ENCODE measurements at places on chromosomes 16 and 17. TPM values are rescaled to one million over a fixed set of nuclear protein-coding genes. Genes with fewer than 3 reads are reported as not detected.

- DNase-seq, result no peak
Measured at GRCh38 chr17:80025140-80025539, 10.5 kb downstream of the TBC1D16 start.

DNA sequence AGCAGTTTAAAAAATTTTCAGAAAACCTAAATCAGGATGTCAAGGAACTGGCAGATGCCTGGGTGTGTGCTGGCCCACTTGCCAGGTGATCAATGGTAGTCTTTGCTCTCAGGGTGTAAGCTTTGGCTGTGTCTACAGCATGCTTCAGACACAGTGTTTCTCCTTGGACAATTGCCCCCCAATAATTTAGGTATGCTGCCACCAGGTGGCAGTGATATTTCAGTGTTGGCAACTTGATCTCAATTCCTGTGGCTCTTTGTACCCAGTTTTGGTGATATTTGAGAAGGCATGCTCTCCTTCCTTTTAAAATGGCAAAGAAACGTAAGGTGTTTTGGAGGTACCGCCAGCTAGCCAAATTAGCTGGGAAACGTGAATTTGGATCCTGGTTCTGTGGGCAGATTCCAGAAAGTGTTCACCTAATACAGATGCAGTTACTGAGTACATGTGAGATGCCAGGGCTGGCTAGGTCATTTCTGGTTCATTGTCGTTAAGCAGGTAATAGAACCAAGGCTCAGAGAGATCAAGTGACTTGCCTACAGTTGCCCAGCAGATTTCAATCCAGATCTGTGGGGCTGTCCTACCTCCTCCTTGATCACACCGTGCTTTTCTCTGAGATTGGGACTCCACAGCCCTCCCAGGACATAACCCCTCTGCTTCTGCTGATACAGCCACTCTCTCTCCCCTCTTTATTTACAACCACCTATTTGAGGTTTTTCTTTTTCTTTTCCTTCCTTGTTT lies 155.6 kb upstream of the PLCG2 start:
- peak; percentile 69 for DNase-seq

- DNase-seq, result no peak
Measured at GRCh38 chr17:27318228-27318627, 24.3 kb downstream of the WSB1 start.

GRCh38 chr16:86500708-86501510 lies 9.4 kb upstream of the FOXF1 start:
- DNase-seq, result no peak

- DNase-seq, result no peak
Measured at GRCh38 chr16:67438824-67439393, 8.0 kb downstream of the HSD11B2 start.

- no peak for DNase-seq
Measured at GRCh38 chr17:57562184-57562698, 182.9 kb downstream of the CCDC182 start.

DNA sequence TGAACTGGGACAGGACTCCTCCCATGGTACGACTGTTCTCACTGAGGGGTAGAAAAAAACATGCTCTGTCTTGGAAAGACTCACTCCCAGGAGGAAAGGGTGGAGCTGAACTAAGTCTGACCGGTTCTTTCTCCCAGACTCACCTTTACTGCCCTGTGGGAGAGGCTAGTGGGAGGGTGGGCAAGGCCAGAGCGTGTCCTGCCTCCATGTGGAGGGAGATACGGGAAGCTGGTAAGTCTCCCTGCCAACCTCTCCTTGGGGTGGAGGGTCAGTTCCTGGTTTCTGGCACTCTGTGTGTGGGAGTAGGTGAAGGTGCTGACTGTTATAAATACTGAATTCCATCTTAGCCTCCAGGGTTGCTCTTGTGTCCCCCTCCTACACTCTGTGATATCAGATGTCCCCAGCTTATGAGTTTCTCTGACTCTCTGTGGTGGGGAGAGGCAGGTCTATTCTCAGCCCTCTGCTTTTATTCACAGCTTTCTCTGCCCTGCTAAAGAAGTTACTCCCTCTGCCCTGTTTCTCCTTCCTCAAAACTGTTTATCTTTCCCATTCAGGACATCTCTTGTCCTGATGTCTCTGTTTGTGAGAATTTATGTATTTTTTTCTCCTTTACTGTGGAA lies 26.9 kb upstream of the FAM20A start:
- peak; percentile 3 for DNase-seq

DNA sequence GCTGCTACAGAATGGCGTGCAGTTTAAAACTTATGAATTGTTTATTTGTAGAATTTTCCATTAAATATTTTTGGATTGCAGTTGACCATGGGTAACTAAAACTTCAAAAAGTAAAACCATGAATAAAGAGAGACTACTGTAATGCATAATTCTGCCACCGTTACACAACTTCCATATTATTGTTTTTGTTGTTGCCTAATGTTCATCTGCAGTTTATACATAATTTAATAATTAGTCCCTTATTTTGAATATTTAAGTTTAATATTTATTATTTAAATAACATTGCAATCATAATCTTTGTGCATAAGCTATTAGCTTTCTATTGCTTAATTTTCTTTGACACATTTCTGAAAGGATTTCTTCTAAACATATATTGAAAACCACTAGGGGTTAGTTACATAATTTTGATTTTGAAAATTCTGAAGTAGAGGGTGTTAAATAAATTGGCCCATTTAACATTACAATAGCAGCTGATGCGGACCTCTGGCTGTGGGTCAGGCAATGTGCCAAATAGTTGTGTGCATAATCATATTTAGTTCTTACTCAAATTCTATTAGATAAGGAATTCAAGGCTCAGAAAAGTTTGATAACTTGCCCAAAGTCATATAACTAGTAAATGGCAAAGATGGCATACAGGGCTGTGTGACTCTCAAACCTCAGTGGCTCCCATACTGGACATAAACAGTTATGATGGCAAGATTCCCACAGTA lies 31.1 kb downstream of the PPM1E start:
- DNase-seq, result peak; percentile 67

- DNase-seq, result no peak
Measured at GRCh38 chr16:3637371-3637923, 17.0 kb upstream of the DNASE1 start.

- peak; percentile 96 for DNase-seq
Measured at GRCh38 chr17:62626719-62627218, 701 bp upstream of the MRC2 start.

GRCh38 chr17:7235693-7236665 lies 1.7 kb upstream of the DVL2 start:
- DNase-seq, result peak; percentile 47

DNA sequence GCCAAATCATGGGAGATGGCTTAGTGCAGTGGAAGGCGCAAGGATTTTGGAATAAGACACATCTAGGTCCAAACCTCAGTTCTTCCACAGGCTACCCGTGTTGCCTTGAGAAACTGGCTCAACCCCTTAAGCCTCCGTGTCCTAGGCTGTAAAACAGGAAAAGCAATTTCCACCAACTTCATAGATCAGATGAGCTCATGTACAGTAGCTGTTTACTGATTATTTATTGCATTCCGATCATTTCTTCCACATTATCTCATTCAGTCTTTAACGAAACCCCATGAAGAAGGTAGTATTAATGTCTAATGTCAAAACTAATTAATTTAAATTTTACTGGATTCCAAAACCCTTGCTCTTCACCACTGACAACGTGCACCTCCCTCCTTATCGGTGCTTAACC lies 231.6 kb downstream of the GRIN2A start:
- DNase-seq, result no peak

DNA sequence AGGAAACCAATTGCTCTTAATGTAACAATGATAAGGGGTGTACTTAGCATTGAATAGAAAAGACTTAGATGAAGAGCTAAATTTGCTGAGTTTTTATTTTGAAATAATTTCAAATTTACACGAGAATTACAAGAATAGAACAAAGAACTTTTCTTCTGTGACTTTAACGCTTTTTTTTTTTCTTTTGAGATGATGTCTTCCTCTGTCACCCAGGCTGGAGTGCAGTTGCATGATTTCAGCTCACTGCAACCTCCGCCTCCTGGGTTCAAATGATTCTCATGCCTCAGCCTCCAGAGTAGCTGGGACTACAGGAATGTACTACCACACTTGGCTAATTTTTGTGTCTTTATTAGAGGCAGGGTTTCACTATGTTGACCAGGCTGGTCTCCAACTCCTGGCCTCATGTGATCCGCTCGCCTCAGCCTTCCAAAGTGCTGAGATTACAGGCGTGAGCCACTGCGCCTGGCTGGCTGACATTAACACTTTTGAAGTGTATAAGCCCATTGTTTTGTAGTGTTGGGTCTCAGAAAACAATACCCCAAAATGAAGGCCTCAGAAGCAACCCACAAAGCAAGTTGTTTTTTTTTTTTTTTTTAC lies 2.1 kb downstream of the TEN1 start:
- peak; percentile 32 for DNase-seq

- DNase-seq, result no peak
Measured at GRCh38 chr17:34485999-34486398, 93.4 kb upstream of the TMEM132E start.

GRCh38 chr16:88298181-88298832 lies 84.5 kb upstream of the ZNF469 start:
- peak; percentile 90 for DNase-seq

DNA sequence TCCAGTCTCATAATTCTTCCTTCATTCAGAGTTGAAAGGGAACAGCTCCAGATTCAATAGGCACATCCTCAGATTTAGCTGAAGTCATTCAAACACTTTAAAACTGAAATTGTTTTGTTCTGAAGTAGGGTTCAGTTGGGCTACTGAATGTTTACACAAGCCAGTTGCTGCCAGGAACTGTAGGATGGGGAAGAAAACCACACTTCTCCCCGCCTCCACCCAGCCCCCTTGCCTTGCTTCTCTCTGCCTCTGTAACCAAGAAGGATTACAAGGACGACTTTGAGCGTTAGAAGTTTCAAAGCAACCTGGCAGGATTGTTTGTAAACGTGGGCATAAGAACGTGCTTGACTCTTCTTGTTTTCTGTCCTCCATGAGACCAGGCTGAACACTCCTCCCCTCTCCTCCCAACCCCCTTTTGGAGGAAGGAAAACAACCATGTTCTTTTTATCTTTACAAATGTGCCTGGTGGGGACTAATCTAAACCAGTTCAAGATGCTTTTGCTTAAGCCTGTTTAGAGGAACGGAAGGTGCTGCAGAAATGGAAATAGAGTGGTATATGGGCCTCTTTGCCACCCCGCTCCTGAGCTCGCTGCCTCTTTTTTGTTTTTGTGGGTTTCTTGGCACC lies 287.9 kb downstream of the FTO start:
- no peak for DNase-seq

DNA sequence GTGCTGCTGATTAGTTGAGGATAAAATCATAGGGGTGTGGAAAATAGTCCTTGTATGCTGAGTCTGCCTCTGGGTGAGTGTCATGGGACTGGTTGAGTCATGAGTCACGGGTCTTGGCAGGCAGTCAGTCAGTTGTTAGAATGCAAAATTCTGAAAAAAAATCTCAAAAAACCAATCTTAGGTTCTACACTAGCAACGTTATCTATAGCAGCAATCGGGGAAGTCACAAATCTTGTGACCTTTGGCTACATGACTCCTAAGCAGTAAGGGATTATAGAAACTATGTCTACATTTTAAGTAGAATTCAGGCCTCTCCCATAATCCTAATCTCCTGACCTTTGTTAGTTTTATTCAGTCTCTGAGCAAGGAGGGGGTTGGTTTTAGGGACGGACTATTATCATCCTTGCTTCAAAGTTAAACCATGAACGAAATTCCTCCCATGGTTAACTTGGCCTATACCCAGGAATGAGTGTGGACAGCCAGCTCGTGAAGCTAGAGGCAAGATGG lies 18.0 kb upstream of the PMFBP1 start:
- DNase-seq, result peak; percentile 65

- DNase-seq, result peak; percentile 6
Measured at GRCh38 chr16:82497139-82497538, 129.6 kb upstream of the CDH13 start.

DNA sequence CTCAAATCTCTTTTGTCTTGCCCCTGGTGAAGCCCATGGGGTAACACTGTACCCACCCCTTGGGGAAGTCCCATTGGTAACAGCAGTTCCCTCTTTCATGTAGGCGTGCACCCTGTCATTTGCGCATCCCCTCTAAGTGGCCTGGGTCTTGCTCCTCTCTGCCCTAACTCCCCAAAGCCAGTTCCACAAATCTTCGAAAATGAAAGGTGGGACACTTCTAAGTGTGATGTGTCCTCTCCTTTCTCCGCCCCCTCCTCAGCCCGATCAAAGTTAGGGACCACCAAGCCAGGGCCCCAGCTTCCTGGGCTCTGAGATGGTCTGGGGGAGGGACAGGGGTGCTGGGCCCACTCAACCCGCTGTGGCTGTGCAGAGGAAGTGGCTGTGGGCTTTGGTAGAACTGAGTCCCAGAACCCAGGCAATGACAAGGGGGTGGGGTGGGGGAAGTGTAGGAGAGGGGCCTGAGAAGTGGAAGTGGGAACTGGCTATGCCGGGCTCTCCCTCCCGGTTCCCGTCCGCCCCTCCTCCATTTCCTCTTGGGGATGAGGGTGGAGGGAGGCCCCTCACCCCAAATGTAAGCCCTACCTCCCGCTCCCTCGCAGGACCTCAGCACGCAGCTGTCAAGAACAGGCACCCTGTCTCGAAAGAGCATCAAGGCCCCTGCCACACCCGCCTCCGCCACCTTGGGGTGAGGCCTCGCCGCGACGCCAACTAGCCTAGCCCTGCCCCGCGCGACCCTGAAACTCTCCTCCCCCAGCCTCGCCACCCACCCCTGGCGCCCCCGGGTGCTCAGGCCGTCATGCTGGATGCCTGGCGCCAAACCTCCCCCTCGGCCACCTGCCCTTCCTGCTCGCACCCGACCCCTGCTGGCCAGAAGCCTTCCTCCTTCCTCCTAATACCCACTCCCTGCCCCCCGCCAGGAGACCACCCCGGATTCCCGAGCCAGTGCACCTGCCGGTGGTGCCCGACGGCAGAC lies 8.7 kb downstream of the ABI3 start:
- DNase-seq, result no peak

DNA sequence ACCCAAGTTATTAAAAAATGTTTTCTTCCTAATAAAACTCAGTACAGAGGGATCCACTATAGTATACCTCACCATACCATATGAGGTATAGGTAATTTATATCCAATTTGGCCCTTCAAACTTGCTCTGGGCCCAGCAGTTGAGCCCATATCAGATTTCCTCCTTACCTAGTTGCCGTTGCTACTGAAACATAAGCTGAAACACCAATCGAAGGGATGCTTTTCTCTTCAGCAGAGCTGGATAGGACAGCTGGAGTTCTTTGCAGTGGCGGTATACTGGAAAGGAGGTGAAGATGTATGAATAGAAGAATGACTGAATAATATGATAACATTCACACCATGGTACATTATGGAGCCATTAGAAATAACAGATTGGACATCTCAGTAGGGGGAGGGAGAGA lies 42.7 kb downstream of the TNRC6C start:
- DNase-seq, result no peak

Gene CA5A
- polyA plus RNA-seq, result not detected

Gene KRT14
- 0.93 TPM for polyA plus RNA-seq

Gene PHOSPHO1
- not detected for polyA plus RNA-seq

Gene GLG1
- polyA plus RNA-seq, result 139 TPM

Gene SCARF1
- not detected for polyA plus RNA-seq

Gene ABCC11
- 0.29 TPM for polyA plus RNA-seq

Gene CMTM2
- polyA plus RNA-seq, result not detected

Gene ACSM2A
- polyA plus RNA-seq, result not detected
